ENCODE measurements at places on chromosomes 16 and 17.

DNA sequence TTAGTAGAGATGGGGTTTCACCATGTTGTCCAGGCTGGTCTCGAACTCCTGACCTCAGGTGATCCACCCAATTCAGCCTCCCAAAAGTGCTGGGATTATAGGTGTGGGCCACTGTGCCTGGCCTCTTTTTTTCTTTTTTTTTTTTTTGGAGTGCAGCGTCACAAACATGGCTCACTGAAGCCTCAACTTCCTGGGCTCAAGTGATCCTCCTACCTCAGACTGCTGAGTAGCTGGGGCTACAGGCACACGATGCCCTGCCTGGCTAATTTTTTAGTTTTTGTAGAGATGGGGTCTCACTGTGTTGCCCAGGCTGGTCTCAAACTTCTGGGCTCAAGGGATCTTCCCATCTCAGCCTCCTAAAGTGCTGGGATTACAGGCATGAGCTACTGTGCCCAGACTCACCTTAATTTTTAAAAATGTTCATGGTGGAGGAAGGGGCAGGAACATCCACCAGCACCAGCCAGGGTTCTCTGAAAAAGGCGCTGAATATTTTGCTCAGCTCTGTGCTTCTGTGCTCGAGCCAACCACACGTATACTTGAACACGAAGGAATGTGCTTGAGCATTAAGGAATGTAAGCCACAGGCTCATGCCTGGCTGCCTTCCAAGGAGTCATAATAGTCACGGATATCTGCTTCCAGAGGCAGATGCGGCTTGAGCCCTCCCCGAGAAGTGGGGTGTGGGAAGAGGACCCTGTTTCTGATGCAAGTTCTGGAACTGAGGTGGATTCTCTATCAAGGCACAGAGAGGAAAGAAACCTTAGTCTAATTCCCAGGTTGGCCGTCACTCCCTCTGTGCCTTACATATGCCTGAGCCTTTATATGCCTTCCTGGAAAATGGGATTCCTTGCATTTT lies 65.5 kb upstream of the CREBBP start:
- peak; percentile 66 for DNase-seq

- no peak for DNase-seq
These were observed 92.9 kb downstream of the TBC1D16 start for GRCh38 chr17:79942591-79943346.

- peak; percentile 0 for DNase-seq
These were observed 28.3 kb upstream of the APPBP2 start for GRCh38 chr17:60554377-60554788.

- no peak for DNase-seq
These were observed 3.0 kb downstream of the CDH11 start for GRCh38 chr16:65118871-65119270.

DNA sequence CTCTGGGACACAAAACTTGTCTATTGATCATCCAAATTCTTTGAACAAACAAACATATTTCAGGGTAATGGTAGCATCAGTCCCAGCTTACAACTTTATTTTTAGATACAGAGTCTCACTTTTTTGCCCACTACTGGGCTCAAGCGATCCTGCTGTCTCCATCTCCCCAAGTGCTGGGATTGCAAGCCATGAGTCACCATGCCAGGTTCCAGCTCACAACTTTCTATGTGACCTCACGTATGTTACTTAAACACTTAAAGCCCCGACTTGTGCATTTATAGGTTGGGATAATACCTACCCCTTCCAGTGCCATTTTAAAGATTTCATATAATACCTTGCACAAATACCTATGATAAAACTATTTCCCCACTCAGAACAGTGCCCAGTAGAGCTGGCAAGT lies 42.0 kb upstream of the KSR1 start:
- DNase-seq: no peak

DNA sequence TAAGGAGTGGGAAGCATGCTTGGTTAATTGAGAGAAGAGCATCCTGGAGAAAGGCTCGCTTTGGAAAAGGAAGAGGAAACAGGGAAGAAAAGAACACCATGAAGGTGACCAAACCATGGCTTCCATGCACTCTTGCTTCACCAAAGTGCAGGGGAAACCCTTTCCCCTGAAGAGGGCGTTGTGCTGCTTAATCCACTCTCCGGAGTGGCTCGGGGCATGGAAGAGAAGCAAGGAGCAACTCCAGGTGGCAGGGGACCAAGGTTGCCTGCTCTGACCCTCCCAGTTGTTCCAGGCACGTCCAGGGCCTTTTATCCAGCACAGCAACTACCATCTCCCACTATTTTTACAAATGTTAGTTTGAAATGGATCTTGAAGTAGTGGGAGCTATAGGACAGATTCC lies 108.1 kb downstream of the STX8 start:
- no peak for DNase-seq

DNA sequence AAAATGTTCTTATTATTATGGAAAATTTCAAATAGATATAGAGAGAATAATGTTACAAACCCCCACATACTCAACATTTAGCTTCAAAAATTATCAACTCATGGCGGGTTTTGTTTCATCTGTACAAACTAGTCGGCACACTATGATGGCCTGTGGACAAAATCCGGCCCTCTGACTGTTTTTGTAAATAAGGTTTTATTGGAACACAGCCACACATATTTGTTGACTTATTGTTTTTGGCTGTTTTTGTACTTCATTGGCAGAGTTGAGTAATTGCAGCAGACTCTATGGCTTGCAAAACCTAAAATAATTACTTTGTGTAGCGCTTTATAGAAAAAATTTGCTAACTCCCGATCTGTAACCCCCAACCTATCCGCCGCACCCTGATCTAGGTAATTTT lies 41.4 kb upstream of the CLEC18A start:
- DNase-seq: no peak

GRCh38 chr17:16926061-16926511 lies 45.8 kb downstream of the TNFRSF13B start:
- no peak for DNase-seq

GRCh38 chr17:33653399-33653788 lies 360.3 kb upstream of the ASIC2 start:
- no peak for DNase-seq

DNA sequence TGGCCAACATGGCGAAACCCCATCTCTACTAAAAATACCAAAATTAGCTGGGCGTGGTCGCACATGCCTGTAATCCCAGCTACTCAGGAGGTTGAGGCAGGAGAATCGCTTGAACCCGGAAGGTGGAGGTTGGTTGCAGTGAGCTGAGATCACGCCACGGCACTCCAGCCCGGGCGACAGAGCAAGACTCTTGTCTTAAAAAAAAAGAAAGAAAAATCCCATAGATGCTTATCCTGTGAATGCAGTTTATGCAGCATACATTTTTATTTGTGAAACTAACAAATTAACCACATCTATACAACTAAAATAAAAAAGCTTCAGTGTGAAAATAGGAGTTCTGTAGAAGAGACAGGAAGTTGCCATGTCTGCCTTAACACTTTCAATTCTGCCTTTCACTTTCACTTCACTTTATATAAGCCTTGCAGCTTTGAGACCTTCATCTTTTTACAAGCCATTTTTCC lies 7.1 kb downstream of the IGSF6 start:
- DNase-seq: peak; percentile 20

DNA sequence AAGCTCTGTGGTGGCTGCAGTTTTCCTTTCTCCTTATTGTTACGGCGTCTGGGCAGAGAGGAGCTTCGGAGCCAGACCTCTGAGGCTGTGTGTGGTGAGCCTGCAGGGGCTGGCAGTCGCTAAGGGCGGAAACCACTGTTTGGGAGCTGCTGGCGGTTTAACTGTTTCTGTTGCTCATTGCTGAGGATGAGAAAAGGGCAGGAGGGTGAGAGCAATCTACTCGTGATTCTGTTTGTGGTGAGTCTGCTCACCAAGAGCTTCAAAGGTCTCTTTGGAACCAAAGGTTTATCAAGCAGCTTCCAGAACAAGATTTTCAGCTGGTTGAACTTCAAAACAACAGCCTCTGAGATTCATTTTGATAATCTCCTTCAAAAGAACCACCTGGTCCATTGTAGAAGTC lies 143.9 kb downstream of the ANKFN1 start:
- DNase-seq: no peak

- no peak for DNase-seq
These were observed 115.1 kb upstream of the SDK2 start for GRCh38 chr17:73759324-73759723.

DNA sequence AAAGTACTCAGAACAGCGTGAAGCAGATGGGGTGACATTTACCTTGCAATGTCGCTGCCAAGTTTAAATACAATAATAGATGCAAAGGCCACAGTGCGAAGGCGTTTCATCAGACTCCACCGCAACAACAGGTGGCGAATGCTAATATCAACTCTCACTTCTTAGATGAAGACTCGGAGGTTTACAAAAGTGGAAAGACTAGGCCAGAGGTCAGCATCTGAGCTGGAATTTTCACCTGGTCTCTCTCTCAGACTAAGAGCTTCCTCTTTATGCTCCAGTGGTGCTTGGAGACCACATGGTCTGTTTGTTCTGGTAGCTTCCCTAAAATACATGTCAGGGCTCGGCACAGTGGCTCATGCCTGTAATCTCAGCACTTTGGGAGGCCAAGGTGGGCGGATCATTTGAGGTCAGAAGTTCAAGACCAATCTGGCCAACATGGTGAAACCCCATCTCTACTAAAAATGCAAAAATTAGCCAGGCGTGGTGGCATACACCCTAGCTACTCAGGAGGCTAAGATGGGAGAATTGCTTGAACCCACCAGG lies 169.1 kb downstream of the XYLT1 start:
- DNase-seq: no peak

GRCh38 chr16:24700549-24701392 lies 28.7 kb upstream of the TNRC6A start:
- DNase-seq: no peak

GRCh38 chr16:87931504-87931903 lies 4.8 kb downstream of the CA5A start:
- DNase-seq: no peak

DNA sequence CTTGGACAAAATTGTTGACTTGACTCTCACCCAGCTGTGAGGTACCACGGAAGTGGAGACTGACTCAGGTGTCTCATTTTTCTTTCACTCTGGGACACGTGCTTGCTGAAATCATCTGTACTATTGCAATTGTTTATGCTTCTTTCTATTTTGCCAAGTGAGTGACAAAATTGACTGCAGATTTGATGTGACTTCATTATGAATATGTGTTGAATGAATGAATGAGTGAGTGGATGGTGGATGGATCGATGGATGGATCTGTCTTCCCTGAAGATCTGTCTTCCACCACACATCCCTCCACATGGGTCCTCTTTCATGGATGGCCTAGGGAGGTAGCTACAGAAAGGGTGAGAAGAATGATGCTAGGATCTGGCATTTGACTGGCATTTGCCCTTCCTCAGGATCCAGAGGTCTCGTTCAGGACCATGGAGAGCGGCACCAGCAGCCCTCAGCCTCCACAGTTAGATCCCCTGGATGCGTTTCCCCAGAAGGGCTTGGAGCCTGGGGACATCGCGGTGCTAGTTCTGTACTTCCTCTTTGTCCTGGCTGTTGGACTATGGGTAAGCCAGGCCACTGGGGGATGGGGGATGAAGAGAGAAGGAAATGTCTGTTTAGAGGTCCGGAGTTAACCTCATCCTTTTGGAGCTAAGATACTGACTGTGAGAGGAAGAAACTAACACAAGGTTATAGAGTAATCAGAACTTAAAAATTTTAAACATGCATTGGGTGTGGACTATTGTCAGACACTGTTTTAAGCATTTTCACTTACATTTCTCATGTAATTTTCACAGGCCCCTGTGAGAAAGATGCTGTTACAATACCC lies 12.7 kb downstream of the SLC5A11 start:
- DNase-seq: no peak

GRCh38 chr16:49623501-49624266 lies 232.2 kb downstream of the ZNF423 start:
- DNase-seq: no peak

DNA sequence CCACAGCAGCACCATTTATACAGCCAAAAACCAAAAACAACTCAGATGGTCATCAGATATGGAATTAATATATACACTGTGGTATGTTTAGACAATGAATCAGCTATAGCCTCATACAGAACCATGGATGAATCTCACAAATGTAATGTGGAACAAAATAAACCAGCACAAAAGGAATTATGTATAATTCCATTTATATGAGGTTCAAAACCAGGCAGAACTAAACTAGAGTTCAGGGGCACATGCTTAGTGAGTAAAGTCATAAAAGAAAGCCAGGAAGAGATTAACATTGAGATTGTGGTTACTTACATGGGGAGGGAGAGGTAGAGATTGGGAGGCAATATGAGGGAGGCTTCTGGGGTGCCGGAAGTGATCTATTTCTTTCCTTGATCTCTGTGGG lies 231.1 kb downstream of the COPRS start:
- DNase-seq: no peak

GRCh38 chr16:11389631-11390565 lies 44.6 kb downstream of the RMI2 start:
- peak; percentile 39 for DNase-seq

- DNase-seq: no peak
These were observed 7.5 kb upstream of the C16orf95 start for GRCh38 chr16:87324411-87325275.

DNA sequence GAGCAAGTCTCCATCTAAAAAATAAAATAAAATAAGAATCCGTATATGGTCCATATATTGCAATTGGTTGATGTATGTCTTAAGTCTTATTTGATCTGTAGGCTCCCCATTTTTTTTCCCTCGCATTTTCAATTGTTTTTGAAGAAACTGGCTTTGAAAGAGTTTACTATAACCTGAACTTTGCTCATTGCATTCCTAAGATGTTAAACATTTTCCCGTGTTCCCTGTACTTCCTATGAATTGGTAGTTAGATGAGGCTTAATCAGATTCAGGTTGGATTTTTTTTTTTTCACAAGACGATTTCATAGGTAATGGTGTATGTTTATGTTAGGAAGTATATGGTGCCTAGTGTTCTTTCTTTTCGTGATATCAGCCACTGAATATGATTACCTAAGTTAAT lies 3.3 kb downstream of the LRRC36 start:
- no peak for DNase-seq

All from NCI-H2029 treated with DMSO at 0.1 percent for 48 hours (cell line).